Lung microvascular endothelial cell (primary cell): ENCODE measurements at places on chromosomes 4 and X. TPM values are rescaled to one million over a fixed set of nuclear protein-coding genes. Genes with fewer than 3 reads are reported as not detected.

The FATE1 gene
- not detected in 2 replicates for total RNA-seq

- peak; percentile 16 for DNase-seq
Observed at GRCh38 chrX:18973527-18974192, 10.3 kb downstream of the PHKA2 start.

The PDLIM5 gene
- 68.9 and 70.8 TPM in 2 replicates for total RNA-seq

The GPR119 gene
- not detected in 2 replicates for total RNA-seq

DNA sequence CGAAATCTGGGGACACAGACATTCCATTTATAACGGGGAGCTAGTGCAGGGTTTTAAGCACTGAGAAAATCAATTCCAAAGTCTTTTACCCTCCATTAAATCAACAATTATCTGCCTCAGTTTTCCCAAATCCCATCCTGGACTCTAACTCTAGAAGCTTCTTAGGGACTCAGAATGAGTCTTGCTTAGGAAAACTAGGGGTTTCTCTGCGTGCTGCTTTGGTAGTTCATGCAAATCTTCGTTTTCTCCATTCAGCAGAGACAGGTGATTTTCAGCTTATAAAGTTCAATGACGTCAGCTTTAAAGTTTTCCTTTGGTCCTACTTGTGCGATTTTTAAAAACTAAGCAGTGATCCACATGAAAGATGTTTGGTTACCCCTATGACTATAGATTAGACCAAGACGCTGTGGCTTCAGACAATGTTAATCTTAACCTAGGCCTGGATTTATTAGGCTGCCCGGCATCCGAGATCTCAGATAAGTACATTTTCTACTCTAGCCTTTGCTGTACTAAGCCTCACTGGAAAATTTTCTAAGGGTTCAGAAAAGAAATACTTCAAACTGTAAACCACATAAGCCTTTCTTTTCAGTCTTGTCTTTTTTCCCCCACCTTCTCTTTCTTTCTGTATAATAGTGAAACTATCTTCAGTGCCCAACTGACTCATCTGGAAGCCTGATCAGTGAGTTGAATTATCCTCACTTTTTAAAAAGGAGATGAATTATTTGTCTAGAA is 121.4 kb upstream of the GATB start:
- no peak for DNase-seq

GRCh38 chrX:52216541-52216940 is 31.9 kb downstream of the MAGED4 start:
- DNase-seq: no peak

GRCh38 chrX:49876750-49877149 is 2.5 kb upstream of the USP27X start:
- DNase-seq: peak; percentile 34

GRCh38 chr4:40455340-40455902 is 120.3 kb downstream of the CHRNA9 start:
- no peak for DNase-seq

DNA sequence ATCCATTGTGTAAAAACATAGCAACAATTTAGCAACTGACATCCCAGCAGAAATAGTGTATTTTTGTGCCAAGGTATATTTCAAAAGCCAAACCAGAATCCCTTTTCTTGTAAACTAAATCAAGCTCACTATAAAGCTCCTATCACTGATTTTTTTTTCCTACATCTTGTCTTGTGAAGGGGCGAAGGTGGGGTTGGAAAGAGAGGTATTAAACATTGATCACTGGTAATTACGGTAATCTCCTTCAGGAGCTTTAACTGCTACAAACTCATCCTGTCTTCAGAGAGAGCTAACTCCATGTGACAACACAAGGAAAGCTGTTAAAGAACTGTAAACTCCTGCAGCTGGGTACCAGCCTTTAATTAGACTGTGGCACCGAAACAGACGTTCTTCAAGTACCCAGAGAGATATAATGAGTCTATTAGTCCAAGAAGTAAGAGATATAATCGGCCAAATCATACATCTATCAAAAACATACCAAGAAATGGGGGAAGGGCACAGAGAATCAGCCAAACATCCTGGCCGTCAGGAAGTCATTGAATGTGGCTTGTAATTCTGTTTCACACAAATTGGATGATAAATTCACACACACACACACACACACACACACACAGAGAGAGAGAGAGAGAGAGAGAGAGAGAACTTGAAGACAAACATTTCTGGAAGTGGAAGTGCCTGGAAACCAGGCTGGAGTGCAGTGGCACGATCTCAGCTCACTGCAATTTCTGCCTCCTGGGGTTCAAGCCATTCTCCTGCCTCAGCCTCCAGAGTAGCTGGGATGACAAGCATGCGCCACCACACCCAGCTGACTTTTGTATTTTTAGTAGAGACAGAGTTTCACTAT is 111.9 kb upstream of the PPARGC1A start:
- no peak for DNase-seq

GRCh38 chrX:45716750-45717149 is 516.1 kb upstream of the DIPK2B start:
- DNase-seq: no peak

The ANOS1 gene
- 0.22 and 0.60 TPM in 2 replicates for total RNA-seq

- no peak for DNase-seq
Observed at GRCh38 chr4:89298155-89298554, 9.4 kb downstream of the GPRIN3 start.

- no peak for DNase-seq
Observed at GRCh38 chrX:22818061-22818460, 181.7 kb upstream of the DDX53 start.

The MAPK10 gene
- total RNA-seq: under 0.01 TPM in 2 replicates

- no peak for DNase-seq
Observed at GRCh38 chr4:6349896-6350603, 80.4 kb downstream of the WFS1 start.

DNA sequence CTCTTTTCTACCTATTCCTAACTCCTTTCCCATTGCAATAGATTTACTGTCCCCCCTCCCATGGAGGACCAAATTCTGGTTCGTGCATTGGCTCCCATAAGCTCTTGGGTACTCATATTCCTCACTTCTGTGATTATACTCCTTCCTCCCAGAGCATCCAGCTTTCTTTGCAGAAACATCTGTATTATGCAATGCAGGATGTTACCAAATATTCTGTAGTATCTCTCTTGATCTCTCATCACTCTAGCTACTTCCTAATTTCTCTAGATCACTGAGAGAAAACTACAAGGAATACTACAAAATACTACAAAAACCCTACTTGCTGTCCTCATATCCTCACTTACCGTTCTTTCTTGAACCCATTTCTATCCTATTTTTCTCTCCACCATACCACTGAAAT is 395.9 kb upstream of the HS3ST1 start:
- no peak for DNase-seq

DNA sequence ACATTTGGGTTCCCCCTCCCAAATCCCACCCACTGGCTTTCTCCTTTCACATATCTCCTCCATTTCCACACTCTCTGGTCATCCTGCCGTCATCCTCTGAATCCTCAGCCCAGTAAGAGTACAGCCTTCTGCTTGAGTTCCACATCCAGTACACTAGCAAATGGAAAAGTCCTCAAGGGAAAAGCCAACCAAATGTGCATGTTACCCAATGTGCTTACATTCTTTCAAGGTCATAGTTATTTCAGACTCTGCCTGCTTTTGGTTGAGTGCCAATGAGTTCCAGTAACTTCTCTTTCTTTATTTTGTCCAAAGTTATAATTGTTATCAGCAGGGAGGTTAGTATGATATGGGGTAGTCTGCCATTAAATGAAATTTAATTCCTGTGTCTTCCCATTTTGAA is 78.1 kb downstream of the SRPX start:
- no peak for DNase-seq
